Left kidney (tissue), 8 donors: ENCODE measurements at places on chromosomes 6 and 20.

GRCh38 chr6:7270320-7271204 lies 42.4 kb downstream of the SSR1 start:
- no peak for DNase-seq

DNA sequence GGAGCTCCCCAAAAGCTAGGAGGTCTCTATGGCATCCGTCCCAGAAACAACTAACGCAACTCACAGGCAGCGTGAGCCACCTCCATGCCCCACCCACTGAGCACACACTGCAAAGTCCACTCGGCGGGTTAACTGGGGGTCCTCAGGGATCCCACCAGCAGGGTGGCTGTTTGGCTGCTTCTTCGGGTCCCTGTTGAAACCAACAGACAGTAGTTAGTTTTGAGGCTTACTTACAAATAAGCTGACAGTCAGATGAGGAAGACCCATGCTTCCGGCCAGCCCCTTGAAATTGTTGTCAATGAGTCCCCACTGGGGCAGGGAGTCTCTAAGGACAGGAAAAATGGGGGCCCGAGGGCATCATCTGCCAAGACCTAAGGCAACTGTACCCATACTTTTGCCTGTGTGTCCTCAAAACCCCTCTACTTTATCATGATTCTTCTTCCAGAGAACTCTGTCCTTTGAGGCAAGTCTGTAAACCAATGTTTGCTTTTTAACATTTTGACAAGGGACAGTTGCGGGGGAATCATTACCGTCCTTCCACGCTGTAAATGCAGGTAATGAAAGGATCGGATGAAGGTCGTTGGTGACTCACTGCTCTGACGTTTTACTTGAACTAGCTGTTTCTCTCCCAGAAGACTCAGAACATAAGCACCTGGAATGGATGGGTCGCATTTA lies 2.2 kb upstream of the PCK1 start:
- no peak for DNase-seq

DNA sequence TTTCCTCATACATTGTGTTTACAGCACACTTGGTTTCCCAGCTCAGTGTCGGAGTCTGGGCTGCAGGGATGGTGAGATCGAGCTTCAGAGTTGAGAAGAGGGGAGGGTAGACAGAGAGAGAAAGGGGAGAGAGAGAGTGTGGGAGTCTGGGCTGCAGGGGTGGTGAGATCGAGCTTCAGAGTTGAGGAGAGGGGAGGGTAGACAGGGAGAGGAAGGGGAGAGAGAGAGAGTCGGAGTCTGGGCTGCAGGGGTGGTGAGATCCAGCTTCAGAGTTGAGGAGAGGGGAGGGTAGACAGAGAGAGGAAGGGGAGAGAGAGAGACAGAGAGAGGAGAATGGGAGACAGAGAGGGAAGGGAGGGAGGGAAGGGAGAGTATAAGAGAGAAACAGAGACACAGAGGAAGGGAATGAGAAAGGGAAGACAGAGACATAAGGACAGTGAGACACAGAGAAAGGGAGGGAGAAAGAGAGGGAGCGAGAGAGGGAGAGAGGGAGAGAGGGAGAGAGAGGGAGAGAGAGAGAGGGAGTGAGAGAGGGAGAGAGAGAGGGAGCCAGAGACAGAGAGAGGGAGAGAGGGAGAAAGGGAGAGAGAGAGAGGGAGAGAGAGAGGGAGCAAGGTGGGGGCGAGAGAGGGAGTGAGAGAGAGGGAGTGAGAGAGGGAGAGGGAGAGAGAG lies 222.7 kb upstream of the GMDS start:
- no peak for DNase-seq

- DNase-seq = no peak
Observed at GRCh38 chr6:14001329-14002012, 76.7 kb downstream of the RNF182 start.

- no peak for DNase-seq
Observed at GRCh38 chr20:3753098-3753497, 14.5 kb downstream of the ADISSP start.

DNA sequence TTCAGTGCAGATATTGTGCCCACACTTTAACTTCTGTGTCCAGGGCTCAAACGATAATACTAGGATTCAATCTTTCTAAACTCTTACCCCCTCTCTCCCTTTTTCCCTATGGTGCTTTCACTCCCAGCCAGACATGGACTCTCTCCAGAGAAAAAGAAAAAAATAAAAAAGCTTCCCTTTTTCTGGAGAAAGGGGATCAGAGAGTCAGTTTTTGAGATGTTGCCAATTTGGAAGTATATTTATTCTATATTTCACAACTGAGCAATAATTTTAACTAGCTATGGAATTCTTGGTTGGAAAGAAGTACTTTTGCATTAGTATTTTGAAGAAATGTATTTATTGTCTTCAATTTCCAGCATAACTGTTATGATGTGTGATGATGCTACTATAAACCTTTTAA lies 72.2 kb upstream of the ZFP64 start:
- no peak for DNase-seq

GRCh38 chr6:1591926-1592325 lies 17.8 kb upstream of the FOXC1 start:
- no peak for DNase-seq
